ENCODE measurements at places on chromosomes 5 and 9. TPM values are rescaled to one million over a fixed set of nuclear protein-coding genes. Genes with fewer than 3 reads are reported as not detected.

DNA sequence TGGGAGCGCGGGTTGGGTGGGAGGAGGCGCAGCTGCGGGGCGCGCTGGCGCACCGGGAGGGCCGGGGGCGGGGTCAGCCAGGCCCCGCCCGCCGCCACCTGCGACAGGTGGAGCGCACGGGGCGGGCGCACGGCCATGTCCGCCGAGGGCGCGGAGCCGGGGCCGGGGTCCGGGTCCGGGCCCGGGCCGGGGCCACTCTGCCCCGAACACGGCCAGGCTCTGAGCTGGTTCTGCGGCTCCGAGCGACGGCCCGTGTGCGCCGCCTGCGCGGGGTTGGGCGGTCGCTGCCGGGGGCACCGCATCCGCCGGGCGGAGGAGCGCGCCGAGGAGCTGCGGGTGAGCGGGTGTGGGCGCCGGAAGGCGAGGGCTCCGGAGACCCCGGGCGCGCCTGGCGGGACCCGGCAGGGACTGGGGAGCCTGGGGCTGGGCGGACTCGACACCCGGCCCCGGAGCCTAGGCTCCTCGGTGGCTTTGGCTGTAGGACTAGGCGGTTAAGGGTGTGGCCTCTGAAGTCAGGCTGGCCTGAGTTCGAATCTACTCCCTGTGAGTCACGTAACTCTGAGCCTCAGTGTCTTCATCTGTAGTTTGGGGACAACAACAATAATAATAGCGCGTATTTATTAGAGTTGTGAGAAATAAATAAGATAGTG is at the start of gene BSPRY:
Gene BSPRY (plus strand): TSS at position 97 of the 650 bp plus-strand sequence. CDS start 39 bp downstream, at position 136.
- H3K36me3 ChIP-seq = no peaks in the 10 kb centered on the region
- peak within 1 kb of the TSS; percentile 83 for H3K4me3 ChIP-seq
- DNase-seq = peak; percentile 35
- H3K27me3 ChIP-seq = peaks cover 39% of the 10 kb centered on the region

DNA sequence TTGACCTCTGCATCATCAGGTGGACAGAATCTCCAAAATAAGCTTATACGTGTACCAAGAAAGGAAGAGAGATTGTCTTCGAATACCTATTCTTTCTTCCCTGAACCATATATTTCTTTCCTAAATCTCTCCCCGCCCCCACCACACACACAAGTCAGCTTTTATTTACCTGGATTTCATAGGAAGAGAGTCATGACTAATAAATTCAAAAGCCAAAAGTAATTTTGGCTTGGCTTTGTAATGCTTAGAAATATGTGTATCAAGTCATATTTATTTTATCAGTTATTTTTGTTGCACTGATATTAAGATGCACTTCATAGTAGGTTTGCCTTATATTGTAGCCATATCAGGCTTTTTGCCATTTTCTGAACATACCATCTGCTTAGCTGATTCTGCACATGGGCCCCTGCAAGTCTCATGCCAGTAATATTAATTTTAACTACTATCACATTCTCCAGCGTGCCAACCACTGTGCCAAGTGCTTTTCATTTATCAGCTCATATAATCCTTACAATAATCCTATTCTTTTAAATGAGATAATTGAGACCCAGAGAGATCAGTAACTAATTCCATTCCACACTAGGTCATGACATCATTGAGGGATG is 1405.3 kb upstream of the NUDT12 start:
- DNase-seq = no peak
- H3K27me3 ChIP-seq = no peaks in the 10 kb centered on the region
- no peak overlapping the region for H3K27ac ChIP-seq
- H3K4me3 ChIP-seq = no peak overlapping the region
- no peaks in the 10 kb centered on the region for H3K36me3 ChIP-seq

GRCh38 chr9:71858102-71858798 is 52.7 kb downstream of the ABHD17B start:
- no peaks in the 10 kb centered on the region for H3K27me3 ChIP-seq
- H3K27ac ChIP-seq = no peak overlapping the region
- peaks cover 9% of the 10 kb centered on the region for H3K4me1 ChIP-seq
- no peak overlapping the region for H3K4me3 ChIP-seq
- no peak for DNase-seq
- H3K36me3 ChIP-seq = peaks cover 37% of the 10 kb centered on the region

GRCh38 chr5:180324601-180324950 is 28.6 kb downstream of the GFPT2 start:
- H3K27me3 ChIP-seq = no peaks in the 10 kb centered on the region
- no peak overlapping the region for H3K4me3 ChIP-seq
- peak overlapping the region; percentile 51 for H3K27ac ChIP-seq
- no peak for DNase-seq
- H3K4me1 ChIP-seq = peaks cover 35% of the 10 kb centered on the region

DNA sequence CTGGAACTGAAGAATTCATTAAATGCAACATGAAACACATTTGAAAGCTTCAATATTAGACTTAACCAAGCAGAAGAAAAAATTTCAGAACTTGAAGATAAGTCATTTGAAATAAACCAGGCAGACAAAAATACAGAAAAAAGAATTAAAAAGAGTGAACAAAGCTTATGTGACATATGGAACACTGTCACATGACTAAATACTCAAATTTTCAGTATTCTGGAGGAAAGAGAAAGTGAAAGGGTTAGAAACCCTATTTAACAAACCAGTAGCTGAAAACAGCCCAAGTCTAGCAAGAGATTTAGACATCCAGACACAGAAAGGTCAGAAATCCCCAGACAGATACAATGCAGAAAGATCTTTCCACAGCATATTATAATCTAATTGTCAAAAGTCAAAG is 37.1 kb upstream of the SH3TC2 start:
- H3K36me3 ChIP-seq = peaks cover 3% of the 10 kb centered on the region
- H3K27me3 ChIP-seq = peaks cover 13% of the 10 kb centered on the region
- no peaks in the 10 kb centered on the region for H3K4me1 ChIP-seq

- peaks cover 64% of the 10 kb centered on the region for H3K4me1 ChIP-seq
- H3K36me3 ChIP-seq = peaks cover 9% of the 10 kb centered on the region
- H3K27me3 ChIP-seq = no peaks in the 10 kb centered on the region
- no peak overlapping the region for H3K4me3 ChIP-seq
These were observed 7.7 kb downstream of the LHFPL2 start for GRCh38 chr5:78640662-78641474.

DNA sequence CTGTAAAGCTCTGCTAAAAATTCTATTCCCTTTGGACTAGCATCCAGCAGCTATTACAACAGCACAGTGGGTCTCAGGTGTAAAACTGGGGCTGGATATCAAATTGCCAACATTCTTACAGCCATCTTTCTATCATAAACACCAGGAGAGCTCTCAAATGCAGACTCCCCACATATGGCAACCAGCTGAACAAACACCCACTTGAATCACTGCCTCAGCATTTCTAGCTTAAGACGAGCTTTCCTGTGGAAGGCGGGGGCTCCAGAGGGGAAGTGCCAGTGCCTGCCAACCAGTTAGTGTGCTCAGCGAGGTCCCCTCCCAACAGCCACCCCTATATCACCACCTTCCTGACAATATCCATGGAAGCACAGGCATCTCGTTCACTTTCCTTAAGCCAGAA is 62.2 kb downstream of the IPPK start:
- DNase-seq = no peak
- peaks cover 24% of the 10 kb centered on the region for H3K36me3 ChIP-seq
- H3K27me3 ChIP-seq = no peaks in the 10 kb centered on the region
- no peak overlapping the region for H3K4me3 ChIP-seq
- H3K4me1 ChIP-seq = no peaks in the 10 kb centered on the region

Gene ORM2
- 1.6 TPM for total RNA-seq

Gene LCN6
- not detected for total RNA-seq

Gene GRXCR2
- total RNA-seq = not detected
